ENCODE measurements at places on chromosomes 2 and 18. TPM values are rescaled to one million over a fixed set of nuclear protein-coding genes. Genes with fewer than 3 reads are reported as not detected.

Gene KIF1A
- total RNA-seq = 2.7 TPM

Gene PROKR1
- total RNA-seq = 0.13 TPM

Gene SNORC
- 6.8 TPM for total RNA-seq

Gene NMUR1
- not detected for total RNA-seq

Gene CD207
- total RNA-seq = not detected

Gene RGPD3
- under 0.01 TPM for total RNA-seq

Gene SPATS2L
- total RNA-seq = 142 TPM

Gene RNF125
- 0.65 TPM for total RNA-seq

Gene ACKR3
- 2.1 TPM for total RNA-seq

Gene RAX
- total RNA-seq = not detected

Gene ALK
- total RNA-seq = not detected

Gene ABCG5
- not detected for total RNA-seq

Gene C2orf76
- total RNA-seq = 6.3 TPM

Gene KHK
- 0.24 TPM for total RNA-seq

Gene KIAA2012
- total RNA-seq = not detected

Gene SCYGR4
- total RNA-seq = not detected

Gene POTEC
- total RNA-seq = not detected
